Sciatic nerve (tissue), 2 donors: ENCODE measurements at places on chromosomes 4 and X.

DNA sequence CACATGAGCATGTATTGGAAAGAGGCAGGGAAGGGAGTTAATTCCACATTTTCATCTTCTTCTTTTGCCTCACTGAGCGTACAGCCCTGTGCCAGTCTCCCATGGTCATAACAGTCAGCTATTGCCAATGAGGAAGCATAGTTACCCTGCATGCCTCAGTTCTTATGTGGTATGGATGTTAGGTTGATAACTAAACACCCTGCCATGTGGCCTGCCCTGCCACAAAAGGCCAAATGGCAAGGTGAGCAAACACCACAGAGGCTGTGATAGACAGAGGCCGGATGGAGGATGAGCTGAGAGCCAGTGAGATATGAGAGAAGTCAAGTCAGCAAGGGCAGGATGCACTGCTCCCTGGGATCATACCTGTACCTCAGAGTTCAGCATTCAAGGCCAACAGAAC is 59.3 kb downstream of the BTC start:
- DNase-seq = no peak

GRCh38 chrX:100913111-100913510 is 15.6 kb downstream of the XKRX start:
- no peak for DNase-seq

- no peak for DNase-seq
These were observed 331.8 kb upstream of the TENM3 start for GRCh38 chr4:181911420-181911819.

GRCh38 chr4:173288698-173289352 is 45.3 kb downstream of the HMGB2 start:
- DNase-seq = no peak

- DNase-seq = no peak
These were observed 21.4 kb upstream of the SMIM14 start for GRCh38 chr4:39660045-39660444.

- no peak for DNase-seq
These were observed 57.9 kb upstream of the IL15 start for GRCh38 chr4:141578451-141578850.

DNA sequence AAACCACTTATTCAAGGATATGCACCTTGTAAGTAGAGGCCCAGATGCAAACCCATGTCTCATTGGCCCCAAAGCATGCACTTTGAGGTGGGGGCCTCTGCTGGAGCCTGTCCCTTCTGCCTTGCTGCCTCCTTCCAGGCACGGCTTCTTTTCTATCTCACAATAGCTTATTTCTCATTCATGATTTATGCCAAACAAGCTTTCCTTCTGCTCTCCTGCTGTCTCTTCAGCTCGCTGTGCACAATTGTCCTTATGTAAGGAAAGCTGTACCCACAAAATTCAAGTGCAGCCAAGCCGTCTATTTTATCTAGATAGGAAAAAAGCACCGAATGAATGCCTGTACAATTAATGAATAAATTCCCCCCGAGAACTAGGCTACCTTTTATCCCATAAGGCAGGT is 124.8 kb upstream of the PACRGL start:
- DNase-seq = no peak

GRCh38 chr4:44017422-44017739 is 431.2 kb downstream of the KCTD8 start:
- DNase-seq = no peak

DNA sequence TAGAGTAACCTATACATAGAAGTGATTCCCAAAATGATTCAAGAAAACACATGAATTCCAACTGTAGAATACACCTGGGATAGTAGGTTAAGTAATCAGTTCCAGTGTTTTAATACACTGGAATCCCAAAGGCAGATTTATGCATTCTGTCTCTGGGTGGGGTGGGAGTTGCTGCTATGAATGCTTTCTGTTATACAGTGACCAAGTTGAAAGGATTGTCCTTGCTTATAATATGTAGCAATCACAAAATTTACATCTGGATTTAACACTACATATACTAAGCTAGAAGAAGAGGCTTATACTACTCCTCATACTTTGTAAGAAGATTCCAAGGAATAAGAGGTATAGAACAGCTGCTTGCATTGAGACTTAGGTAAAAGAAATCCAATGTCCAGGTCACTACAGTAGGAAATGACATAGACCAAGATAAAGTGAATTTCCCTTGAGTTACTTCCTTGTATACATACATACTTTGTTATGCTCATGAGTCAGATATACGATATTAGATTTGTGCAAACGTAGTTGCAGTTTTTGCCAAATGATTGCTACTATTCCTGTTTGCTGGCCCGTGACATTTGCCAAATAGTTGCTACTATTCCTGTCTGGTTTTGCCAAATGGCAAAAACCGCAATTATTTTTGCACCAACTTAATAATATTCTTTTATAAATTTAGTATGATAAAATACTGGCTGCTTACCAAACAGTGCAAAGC is 210.5 kb upstream of the DIAPH2 start:
- no peak for DNase-seq

- DNase-seq = no peak
These were observed 93.0 kb upstream of the PRKG2 start for GRCh38 chr4:81307991-81308390.

DNA sequence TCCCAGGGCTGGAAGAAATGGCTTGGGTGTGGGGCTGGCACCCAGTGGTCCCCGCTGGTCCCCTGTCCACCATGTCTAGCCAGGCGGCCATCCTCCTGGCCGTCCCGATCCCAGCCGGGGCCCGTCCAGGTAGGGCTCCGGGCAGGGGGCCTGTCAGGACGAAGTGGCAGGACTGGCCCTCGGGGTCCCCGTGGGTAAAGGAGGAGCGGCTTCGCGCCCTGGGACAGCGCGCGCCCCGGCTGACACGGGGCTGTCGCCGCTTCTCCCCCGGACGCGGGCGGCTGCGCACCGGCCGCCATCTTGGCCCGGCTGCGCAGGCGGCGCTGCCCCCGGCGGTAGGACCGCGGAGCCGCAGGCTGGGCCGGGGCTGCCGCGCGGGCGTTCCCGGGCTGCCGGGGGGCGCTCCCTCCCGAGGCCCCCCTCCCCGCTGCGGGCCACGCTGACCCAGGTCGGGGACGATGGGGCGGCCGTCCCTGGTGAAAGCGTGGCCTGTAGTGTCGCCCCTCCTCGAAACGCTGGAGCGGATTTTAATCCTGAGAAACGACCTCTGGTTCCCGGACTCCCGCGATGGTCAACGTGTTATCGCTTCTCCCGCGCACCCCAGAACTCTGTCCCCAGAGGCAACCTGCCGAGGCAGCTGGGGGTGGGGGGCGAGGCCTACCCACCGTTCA is 60.4 kb upstream of the BCOR start:
- no peak for DNase-seq

DNA sequence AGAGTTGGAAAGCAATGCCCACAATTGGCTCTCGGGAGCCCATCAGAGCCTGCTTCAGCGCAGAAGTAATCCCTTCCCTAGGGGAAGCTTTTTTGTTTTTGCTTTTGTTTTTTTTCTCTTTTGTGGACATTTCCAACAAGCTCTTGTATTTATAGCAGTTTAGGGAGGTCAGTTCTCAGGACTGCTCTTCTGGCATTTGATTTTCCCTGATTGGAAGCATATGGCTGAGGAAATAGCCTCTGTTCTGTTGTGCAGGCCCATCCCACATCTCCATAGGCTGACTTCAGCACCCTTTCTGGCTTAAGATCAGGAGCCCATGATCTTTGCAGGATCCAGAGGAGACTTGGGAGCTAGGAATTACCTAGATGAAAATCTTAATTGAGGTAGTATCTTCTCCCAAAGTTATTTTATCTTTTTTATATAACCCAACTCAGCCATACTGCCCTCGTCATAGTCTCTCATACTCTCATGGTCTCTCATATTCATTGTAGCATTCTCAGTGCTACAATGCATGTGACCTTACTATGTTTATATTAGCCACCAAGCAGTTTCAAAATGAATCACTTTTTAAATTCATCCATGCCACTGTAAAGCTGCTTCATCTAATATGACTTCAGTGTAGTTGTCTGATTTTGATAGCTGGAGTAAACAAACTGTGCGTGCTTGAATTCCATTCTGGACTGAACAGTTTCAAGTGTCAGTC is 16.7 kb downstream of the PAGE4 start:
- DNase-seq = no peak
